ENCODE measurements at places on chromosomes 2 and 18.

GRCh38 chr2:71961289-71962027 is 186.2 kb downstream of the CYP26B1 start:
- no peak for DNase-seq

- DNase-seq = no peak
Measured at GRCh38 chr2:239198221-239198620, 202.6 kb downstream of the HDAC4 start.

GRCh38 chr2:932320-933115 is 18.1 kb upstream of the SNTG2 start:
- DNase-seq = no peak

- no peak for DNase-seq
Measured at GRCh38 chr2:86697551-86698104, 22.5 kb upstream of the RMND5A start.

GRCh38 chr2:85770786-85771409 is 17.1 kb downstream of the ATOH8 start:
- DNase-seq = no peak

GRCh38 chr2:9390151-9390850 is 33.0 kb downstream of the ITGB1BP1 start:
- no peak for DNase-seq

- DNase-seq = no peak
Measured at GRCh38 chr2:12737738-12738485, 21.2 kb downstream of the TRIB2 start.

- DNase-seq = no peak
Measured at GRCh38 chr2:67268797-67269196, 128.3 kb upstream of the ETAA1 start.

- DNase-seq = no peak
Measured at GRCh38 chr2:56102866-56103265, 80.9 kb upstream of the CCDC85A start.

- no peak for DNase-seq
Measured at GRCh38 chr2:119575439-119575838, 31.2 kb downstream of the CFAP221 start.

- no peak for DNase-seq
Measured at GRCh38 chr2:233303252-233303651, 4.4 kb upstream of the SAG start.

- no peak for DNase-seq
Measured at GRCh38 chr2:42602218-42602875, 33.9 kb downstream of the MTA3 start.

DNA sequence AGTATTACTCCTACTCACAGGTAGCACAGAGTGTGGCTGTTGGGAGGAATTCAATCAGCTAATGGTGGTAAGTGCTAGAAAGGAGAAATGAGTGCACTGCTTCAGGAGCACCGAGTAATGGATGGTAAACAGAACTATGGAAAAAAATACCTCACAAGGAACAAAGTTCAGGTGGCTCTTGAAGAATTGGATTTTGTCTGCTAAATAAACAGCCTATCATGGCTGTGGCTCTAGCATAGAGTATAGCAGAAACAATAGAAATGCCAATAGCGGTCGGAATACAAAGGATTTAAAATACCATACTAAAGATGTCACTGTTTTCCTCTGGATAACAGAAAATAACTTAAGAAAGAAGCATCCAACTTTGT is 482.5 kb downstream of the NUP35 start:
- no peak for DNase-seq

- DNase-seq = no peak
Measured at GRCh38 chr2:37388074-37388473, 43.6 kb downstream of the QPCT start.
